ENCODE measurements at places on chromosomes 1 and 21.
A peak's percentile ranks its signal among the peaks of the same experiment; 100 is the strongest.

- no peak for DNase-seq
These were observed 115.0 kb downstream of the TGFB2 start for GRCh38 chr1:218459878-218460711.

DNA sequence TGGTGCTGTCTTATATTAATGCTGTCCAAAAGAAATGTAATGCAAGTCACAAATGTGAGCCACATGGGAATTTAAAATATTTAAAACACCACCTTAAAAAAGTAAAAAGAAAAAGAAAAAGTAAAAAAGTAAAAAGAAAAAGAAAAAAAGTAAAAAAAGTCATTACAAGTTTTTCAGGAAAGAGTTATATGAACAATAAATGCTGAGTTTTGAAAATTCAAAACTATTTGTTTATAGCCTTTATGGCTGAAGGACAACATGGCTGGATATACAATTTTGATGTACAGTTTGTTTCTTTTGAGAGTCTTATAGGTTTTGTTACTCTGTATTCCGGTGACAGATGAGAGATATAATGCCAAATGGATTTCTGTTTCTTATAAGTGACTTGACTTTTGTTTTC lies 29.1 kb downstream of the GPR88 start:
- no peak for DNase-seq

GRCh38 chr1:84422909-84423308 lies 24.6 kb downstream of the DNASE2B start:
- DNase-seq, result no peak

- DNase-seq, result peak; percentile 21
These were observed 862 bp upstream of the DIPK1A start for GRCh38 chr1:92961896-92962752.

DNA sequence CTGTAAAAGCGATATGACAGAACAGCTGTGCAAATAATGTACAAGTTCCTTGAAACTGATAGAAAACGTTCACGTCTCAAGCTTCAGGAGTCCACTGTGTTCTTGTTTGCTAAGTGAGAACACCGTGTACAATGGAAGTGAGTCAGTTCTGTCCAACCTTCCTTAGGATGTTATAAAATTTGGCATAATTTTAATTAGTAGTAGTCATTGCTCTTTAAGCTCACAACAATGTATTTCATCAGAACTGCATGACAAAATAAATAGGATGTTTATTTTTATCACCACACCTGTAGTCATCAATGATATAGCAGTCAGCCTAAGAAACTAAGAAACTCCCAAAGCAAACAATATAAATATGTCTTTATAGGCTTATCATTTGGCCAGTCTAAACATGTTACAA lies 53.0 kb downstream of the RGS2 start:
- no peak for DNase-seq

GRCh38 chr1:112325504-112325903 lies 70.5 kb upstream of the CTTNBP2NL start:
- DNase-seq, result no peak

- DNase-seq, result peak; percentile 95
These were observed at the start of gene PKNOX1 for GRCh38 chr21:42973991-42974831. TSS of gene PKNOX1 (plus strand) at chr21:42974562. CDS start at chr21:43004382, 29,820 bp downstream.

- DNase-seq, result no peak
These were observed 134.4 kb downstream of the TGFB2 start for GRCh38 chr1:218479436-218480115.

GRCh38 chr1:206935491-206936067 lies 10.7 kb downstream of the PIGR start:
- DNase-seq, result peak; percentile 18

DNA sequence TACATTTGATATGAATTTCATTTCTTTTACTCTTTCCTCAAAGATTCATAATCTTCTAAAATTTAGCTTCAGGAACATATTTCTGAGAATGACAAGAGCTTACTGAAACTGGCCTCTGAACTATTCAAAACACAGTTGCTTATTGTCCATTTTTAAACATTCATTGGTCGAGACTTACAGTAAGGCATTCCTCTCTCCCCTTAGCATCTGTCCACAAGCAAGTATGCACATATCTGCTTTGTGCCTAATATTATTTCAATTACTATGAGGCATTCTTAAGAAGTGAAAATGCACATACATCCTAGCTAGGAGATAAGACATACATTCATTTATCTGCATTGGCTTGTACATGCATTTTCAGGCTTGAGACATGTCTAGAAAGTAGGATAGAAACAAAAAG lies 488.7 kb downstream of the PTBP2 start:
- DNase-seq, result no peak

DNA sequence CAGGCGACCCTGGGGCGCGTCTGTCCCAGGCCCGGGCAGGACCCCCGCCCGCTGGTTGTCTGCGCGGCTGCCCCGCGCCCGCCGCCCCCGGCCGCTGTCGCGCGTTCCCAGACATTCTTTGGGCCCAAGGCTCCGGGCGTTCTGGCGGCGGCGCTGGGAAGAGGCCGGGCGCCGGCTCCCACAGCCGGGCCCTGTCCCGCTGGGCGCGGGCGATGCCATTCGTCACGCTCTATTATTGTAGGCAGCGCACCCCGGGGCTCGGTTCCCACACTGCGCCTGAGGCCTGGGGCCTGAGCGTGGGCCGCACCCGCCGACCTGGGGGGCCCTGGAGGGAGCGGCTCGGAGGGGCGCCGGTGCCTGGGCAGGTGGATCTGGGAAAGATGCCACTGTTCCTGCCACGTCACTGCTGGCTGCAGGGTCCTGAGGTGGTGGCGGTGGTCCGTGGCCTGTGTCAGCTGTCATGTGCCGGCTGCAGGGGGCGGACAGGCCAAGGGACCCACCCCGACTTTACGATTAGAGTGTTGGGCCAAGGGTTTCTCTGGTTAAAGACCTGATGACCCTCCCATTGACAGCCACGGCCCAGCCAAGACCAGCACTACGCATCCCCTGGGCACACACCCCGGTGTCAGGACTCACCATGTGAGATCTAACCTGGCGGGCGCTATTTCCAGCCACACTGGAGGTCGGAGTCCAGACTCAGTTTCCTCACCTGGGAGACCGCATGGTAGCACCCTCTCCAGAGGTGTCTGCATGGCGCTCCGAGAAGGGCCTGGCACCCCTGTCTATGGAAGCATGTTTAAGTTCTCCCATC lies 55.1 kb upstream of the ADARB1 start:
- no peak for DNase-seq

- no peak for DNase-seq
These were observed 16.8 kb downstream of the LAMC1 start for GRCh38 chr1:183039985-183040447.

DNA sequence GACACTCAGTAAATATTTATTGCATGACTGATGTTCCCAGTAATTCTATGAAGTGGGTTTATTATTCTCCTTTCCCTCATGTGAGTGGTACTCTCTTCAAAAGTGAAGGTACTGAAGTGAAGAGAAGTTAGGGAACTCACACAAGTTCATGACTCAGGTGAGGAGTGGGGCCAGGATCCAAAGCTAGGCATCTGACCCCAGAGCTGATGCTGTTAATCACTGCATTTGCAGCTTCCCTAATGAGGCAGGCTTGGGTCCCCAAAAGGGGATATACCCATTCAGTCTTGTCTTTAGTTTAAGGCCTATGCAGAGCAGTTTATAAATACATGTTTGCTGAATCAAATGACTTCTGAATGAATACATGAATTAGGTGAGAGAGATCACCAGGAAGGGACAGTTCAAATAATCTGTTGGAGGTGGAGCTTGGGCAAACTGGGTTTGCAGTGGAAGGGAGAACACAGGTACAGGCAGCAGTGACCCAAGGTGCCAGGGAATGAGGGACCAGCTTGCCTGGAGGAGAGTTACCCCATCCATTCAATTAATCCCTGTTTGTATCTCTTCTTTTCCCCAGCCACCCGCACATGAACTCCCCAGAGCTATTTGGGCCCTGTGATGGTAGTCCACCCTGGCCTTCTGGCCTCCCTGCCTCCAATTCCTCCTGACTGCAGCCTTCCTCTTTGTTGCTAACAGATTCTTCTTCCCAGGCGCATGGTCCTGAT lies 2.0 kb downstream of the CD58 start:
- DNase-seq, result no peak

GRCh38 chr1:36982709-36983108 lies 51.6 kb downstream of the GRIK3 start:
- no peak for DNase-seq

- no peak for DNase-seq
These were observed 63.6 kb downstream of the NEK7 start for GRCh38 chr1:198220428-198220827.
